Right lung (tissue), 10 donors: ENCODE measurements at places on chromosomes 6 and 20. TPM values are rescaled to one million over a fixed set of nuclear protein-coding genes. Genes with fewer than 3 reads are reported as not detected.

GPR6 gene
- not detected for polyA plus RNA-seq

SLC17A4 gene
- polyA plus RNA-seq: not detected

C6orf118 gene
- 4.2 TPM for polyA plus RNA-seq

C20orf141 gene
- polyA plus RNA-seq: not detected

RAD21L1 gene
- not detected for polyA plus RNA-seq

RSPO4 gene
- 4.7 TPM for polyA plus RNA-seq

KIF13A gene
- polyA plus RNA-seq: 54.7 TPM

SMLR1 gene
- polyA plus RNA-seq: 0.16 TPM

LRFN2 gene
- polyA plus RNA-seq: 0.10 TPM

DSP gene
- polyA plus RNA-seq: 38.9 TPM

COL20A1 gene
- polyA plus RNA-seq: 0.08 TPM

LST1 gene
- 5.4 TPM for polyA plus RNA-seq

PARD6B gene
- polyA plus RNA-seq: 8.3 TPM

TREML1 gene
- polyA plus RNA-seq: 1.7 TPM

GNRH2 gene
- polyA plus RNA-seq: 0.57 TPM

ASIP gene
- polyA plus RNA-seq: 0.36 TPM

WFDC12 gene
- not detected for polyA plus RNA-seq

POLR1H gene
- 37.3 TPM for polyA plus RNA-seq

NOX3 gene
- polyA plus RNA-seq: not detected

HRH3 gene
- not detected for polyA plus RNA-seq

HAO1 gene
- polyA plus RNA-seq: not detected

TMEM244 gene
- not detected for polyA plus RNA-seq

LRRC1 gene
- 8.4 TPM for polyA plus RNA-seq

LBP gene
- polyA plus RNA-seq: not detected

HMGA1 gene
- 165 TPM for polyA plus RNA-seq

PLN gene
- polyA plus RNA-seq: 7.3 TPM

OPN5 gene
- polyA plus RNA-seq: 0.09 TPM

SLC22A7 gene
- polyA plus RNA-seq: 0.39 TPM

DLL1 gene
- polyA plus RNA-seq: 7.0 TPM

NHLRC1 gene
- polyA plus RNA-seq: 1.9 TPM

SLC16A10 gene
- 6.3 TPM for polyA plus RNA-seq

SCRT2 gene
- not detected for polyA plus RNA-seq

CST2 gene
- 0.30 TPM for polyA plus RNA-seq

MICB gene
- 1.8 TPM for polyA plus RNA-seq

MEP1A gene
- not detected for polyA plus RNA-seq

FIG4 gene
- polyA plus RNA-seq: 21.6 TPM
